Fibroblast of gingiva (primary cell): ENCODE measurements at places on chromosomes 3 and 15.

DNA sequence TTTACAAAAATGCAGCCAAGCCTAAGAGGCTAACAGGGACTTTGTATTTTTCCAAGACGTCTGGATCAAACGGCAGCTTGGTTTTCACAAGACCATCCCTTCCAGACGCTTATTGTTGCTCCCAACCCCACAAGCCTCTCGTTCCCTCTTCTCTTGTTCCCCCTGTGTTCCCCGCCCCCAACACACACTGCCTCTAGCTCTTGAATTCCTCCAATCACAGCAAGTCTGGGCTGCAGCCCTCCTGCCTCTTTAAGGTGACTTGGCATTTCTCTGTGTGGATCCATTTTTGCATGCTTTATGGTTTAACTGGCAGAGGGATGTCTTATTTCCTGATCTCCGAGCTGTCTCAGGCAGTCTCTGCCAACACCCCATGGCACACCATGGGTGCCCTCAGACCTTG, 182.2 kb downstream of the ABHD5 start:
- peak; percentile 52 for DNase-seq

DNA sequence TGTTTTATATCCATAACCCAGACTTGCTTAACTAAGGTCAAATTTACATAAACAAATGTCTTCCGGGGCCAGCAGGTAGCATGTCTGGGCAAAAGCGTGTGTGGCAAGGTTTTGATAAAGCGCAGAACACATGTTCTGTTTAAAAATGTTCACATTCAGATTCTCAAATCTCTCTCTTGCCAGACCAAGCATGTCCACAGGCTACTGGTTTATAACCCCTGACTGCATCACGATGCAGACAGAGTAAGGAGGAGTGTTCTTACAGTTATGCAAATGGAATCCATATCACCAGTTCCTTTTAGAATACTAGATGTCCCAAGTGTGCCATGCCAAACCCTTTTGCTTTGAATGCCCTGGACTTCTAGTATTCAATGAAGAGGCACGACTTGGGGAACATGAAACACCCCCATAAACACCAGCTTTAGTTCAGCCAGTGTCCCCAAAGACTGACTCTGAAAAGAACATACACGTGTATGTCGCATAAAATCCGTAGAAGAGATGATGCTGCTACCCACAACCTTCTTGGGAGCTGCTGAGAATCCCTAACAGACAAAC, 412.0 kb downstream of the CNTN4 start:
- DNase-seq: no peak

- no peak for DNase-seq
Measured at GRCh38 chr15:80832686-80833085, 53.5 kb downstream of the CEMIP start.

DNA sequence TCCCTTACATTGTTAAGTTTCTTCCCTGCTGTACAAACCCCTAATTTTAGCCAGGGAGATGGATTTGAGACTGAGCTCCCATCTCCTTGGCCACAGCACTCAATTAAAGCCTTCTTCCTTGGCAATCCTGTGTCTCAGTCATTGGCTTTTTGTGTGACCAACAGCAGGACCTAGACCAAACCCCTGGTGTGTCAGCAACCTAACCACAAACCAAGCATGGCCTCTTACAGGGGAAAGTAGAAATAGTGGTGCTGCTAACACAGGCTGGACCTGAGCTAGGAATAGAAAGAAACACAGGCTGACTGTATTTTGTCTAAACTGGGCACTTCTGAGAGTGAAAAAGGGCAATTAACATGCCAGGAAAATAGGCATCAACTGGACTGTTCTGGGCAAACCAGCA, 37.9 kb downstream of the PPCDC start:
- DNase-seq: no peak

GRCh38 chr3:77038930-77039605, 831 bp upstream of the ROBO2 start:
- peak; percentile 6 for DNase-seq

DNA sequence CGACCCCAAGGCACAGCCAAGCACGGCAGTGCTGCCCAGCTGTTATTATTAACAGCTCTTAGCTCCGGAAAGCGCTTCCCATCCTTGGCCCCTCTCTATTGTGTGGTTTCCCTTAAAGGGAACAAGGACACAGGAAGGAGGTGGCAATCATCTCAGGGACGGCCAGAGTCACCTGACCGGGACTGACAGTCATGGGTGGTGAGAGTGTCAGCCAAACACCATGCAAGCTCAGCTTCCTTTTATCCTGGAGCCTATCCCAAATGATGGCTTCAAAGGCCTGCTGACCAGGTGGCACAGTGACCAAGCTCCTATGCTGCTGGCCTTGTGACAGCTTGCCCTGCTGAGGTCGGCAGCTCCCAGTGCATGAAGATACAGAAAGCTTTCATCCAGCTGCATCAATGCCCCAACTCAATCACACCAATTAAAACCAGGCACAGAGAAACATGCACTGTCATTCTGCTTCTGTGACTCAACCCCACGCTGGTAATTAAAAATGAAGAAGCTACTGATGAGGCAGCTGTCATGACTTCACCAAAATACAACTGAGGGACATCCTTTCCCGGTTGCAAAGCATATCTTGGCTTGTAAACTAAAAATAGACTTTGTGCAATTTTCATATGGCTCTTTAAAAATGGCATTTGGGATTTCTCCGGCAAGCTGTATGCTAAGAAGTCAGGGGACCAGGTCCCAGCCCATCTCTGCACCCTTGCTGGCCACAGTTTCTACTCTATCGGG, 34.0 kb downstream of the PCSK6 start:
- peak; percentile 30 for DNase-seq

GRCh38 chr3:60703956-60704736, 547.1 kb downstream of the FHIT start:
- DNase-seq: peak; percentile 59

GRCh38 chr15:101448336-101448735, 41.2 kb downstream of the PCSK6 start:
- no peak for DNase-seq

DNA sequence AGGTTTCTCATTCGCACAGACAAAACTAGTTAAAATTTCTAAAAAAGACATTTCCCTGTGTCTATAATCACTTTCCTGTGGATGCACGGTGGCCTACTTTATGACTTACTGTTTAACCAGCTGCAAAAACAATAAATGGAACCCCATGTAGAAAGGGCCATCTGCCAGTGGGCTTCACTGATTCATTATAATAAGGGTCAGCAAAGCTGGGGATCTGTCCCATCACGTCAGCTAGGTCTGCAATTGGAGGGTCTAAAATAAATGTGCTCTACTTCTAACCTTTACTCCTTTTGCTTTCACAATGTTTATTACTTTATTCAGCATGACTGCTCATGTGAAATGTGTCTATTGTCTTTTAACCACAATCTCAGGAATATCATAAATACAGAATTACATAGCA, 43.1 kb upstream of the NMD3 start:
- DNase-seq: no peak

- DNase-seq: no peak
Measured at GRCh38 chr3:157098121-157098822, 61.7 kb downstream of the CCNL1 start.

DNA sequence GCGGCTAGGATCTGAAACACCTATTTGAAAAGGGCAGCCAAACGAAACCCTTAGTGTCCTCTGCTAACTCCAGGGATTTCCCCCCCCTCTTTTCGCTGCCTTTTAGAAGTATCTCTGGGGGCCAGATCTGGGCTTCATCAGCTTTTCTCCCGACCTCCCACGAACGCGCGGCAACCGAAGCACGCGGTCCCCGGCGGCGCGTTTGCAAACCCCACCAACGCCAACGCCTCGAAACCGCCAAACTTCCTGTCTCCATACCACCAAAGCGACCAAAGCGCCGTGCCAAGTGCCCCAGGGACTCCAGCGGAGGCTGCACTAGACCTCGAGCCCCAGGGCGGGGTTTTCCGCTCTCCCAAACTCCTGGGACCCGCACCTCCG, 155.8 kb upstream of the FRMD4B start:
- no peak for DNase-seq

- no peak for DNase-seq
Measured at GRCh38 chr3:36941162-36941561, 3.7 kb downstream of the TRANK1 start.

- peak; percentile 32 for DNase-seq
Measured at GRCh38 chr3:151403246-151403645, 18.7 kb upstream of the P2RY12 start.

GRCh38 chr15:47603026-47603425, 114.3 kb upstream of the SEMA6D start:
- DNase-seq: no peak

- DNase-seq: peak; percentile 8
Measured at GRCh38 chr15:48675436-48675835, 29.9 kb upstream of the FBN1 start.

GRCh38 chr3:11168406-11168805, 14.1 kb downstream of the HRH1 start:
- DNase-seq: no peak

GRCh38 chr3:24462737-24463136, 31.9 kb downstream of the THRB start:
- DNase-seq: no peak

GRCh38 chr3:15794303-15794771, 3.4 kb downstream of the ANKRD28 start:
- DNase-seq: peak; percentile 81

GRCh38 chr3:43013743-43014155, 34.6 kb downstream of the GASK1A start:
- DNase-seq: no peak

GRCh38 chr3:161854232-161854771, 357.7 kb downstream of the OTOL1 start:
- no peak for DNase-seq

GRCh38 chr3:38468765-38469164, 15.1 kb downstream of the ACVR2B start:
- no peak for DNase-seq

DNA sequence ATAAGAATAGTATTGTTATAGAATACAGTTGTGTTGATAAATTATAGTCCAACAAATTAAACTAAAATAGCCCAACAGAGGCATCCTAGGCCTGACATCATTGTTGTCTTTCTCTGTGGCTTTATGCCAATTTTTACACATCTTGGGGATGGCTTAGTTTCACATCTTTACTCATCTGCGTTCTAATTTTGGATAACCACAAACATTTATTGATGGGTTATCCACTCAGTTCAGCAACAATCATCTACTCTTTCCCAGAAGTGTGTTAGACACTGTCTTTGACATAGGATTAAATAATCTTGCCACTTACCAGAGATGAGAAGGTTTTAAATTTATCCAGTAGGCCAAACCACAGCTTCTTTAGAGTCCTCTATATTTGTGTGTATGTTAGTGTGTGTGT, 120.8 kb upstream of the PHLDB2 start:
- no peak for DNase-seq

GRCh38 chr15:77496715-77497109, 76.0 kb downstream of the HMG20A start:
- DNase-seq: peak; percentile 99

DNA sequence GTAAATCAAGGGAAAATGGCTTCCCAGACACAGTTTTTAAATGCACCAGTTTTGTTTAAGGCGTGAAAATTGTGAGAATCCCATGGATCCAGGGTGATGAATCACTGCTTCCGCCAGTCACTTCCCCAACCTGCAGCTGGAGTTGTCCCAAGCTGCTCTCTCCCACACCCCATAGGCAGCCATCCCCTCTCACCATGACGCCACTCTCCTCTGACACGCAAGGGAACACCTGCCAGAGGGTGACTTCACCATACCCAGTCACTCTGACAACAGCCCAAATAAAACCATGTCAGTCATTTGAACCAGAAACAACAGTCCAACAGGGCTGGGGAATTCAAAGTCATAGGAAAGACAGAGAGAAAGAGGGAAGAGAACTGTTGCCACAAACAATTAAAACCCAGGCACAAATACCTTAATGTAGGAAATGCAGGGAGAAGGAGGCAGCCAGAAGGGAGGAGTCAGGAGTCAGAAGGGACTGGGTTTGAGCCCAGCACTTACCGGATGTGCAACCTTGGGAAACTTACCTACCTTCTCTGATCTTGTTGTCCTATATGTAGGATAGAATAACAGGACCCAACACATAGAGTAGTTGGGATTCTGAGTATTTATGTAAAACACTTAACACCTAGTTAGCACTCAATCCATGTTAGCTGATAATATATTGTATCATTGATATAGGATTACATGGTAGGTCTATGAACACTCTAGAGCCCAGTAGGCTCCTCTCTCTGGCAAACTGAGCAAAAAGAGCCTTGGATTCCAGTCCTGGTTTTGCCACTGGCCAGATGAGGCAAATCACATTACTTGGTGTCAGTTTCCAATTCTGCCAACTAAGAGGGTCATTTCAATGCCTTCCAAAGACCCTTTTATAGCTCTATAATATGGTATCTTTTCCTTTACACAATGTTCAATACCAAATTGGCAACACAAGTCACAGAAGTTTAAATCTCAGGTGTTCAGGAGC, 326.3 kb upstream of the ICE2 start:
- DNase-seq: no peak

GRCh38 chr3:43951813-43952212, 261.1 kb downstream of the ABHD5 start:
- DNase-seq: no peak

GRCh38 chr3:119913021-119913420, 131.1 kb downstream of the NR1I2 start:
- DNase-seq: no peak

DNA sequence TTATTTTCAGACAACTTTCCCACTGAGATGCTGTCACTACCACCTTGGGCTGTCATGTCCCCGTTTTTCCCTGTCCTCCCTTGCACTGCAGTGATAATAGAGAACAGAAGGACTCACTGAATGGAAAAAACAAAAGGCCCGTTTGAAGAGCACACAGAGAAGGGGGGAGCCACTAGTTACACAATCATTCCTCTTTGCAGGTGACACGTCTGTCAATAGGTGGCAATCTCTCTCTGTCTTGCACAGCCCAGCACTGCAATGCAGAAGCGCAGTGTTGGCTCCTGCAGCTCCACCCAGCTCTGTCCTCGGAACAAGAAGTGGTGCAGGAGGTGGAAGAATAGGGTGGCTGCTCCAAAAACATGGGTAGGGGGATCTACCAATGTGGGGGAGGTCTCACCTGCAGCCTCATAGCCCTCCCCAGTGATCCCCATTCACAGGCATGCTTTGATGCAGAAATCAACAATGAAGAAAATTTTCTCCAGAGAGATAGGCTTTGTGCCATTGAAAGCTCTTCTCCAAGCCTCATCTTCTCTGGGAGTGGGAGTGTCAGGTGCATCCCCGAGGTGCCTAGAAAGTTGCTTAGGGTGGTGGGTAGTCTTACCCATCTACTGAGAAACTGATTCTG, 31.8 kb downstream of the FSTL1 start:
- peak; percentile 34 for DNase-seq

DNA sequence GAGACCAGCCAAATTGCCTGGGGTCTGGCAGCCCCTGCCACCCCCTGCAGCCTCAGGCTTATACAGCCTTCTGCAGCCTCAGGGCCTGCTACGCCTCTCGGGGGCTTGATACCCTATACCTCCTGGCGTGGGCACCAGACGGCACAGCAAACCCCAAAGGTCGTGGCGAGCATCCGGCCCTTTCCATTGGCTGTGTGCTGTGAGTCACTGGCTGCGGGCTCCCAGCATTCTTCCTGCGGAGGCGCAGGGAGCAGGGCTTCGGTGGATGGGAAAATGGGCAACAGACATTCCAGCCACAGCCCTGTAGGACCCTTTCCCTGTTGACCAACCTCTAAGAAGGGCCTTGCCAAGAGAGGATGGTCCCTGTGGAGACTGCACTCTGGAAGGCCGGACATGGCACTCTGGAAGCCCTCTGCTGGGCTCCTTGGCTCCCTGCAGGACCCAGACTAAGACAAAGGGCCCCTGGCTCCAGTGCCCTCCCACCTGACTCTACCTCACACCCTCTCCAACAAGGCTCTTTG, 59.6 kb downstream of the ITGA11 start:
- peak; percentile 27 for DNase-seq
